ENCODE measurements at places on chromosomes 2 and 18.
A peak's percentile ranks its signal among the peaks of the same experiment; 100 is the strongest.

GRCh38 chr2:74817304-74817675 lies 16.6 kb upstream of the HK2 start:
- DNase-seq: no peak

DNA sequence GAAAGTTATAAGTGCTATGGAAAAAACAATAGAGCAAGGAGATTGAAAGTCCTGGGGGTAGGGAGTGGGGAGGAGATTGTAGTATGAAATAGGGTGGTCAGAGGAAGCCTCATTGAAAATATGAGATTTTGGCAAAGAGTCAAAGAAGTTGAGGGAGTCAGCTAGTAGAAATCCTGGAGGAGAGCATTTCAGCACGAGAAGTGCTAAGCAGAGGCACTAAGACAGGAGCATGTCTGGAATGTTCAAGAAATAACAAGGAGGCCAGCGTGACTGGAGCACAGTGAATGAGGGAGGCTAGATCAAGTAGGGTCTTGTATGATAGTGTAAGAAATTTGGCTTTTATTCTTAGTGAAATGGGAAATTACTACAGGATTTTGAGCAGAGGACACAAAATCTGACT lies 2.1 kb upstream of the TSPYL6 start:
- no peak for DNase-seq

- DNase-seq: no peak
Observed at GRCh38 chr2:226609366-226609765, 190.3 kb downstream of the IRS1 start.

DNA sequence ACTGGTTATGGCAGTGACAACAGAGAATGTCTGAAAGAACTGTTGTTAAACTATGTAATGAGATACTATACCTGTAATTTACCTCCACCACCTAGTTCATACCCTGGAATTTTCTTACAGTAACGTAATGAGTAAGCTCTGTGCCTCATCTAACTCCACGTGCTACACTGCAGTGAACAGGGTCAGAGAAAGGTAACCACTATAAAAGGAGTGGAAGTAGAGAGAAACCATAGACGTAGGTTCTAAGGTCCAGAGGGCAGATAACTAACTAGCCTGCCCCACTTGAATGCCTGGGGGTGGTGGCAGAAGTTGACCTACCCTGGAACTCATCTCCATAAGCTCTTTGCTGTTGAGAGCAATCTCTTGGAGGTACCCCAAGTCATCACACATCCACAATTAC lies 32.0 kb upstream of the B4GALT6 start:
- no peak for DNase-seq

GRCh38 chr2:72895154-72895553 lies 7.9 kb downstream of the SPR start:
- no peak for DNase-seq

GRCh38 chr2:127453392-127454171 lies 35.4 kb downstream of the PROC start:
- no peak for DNase-seq

DNA sequence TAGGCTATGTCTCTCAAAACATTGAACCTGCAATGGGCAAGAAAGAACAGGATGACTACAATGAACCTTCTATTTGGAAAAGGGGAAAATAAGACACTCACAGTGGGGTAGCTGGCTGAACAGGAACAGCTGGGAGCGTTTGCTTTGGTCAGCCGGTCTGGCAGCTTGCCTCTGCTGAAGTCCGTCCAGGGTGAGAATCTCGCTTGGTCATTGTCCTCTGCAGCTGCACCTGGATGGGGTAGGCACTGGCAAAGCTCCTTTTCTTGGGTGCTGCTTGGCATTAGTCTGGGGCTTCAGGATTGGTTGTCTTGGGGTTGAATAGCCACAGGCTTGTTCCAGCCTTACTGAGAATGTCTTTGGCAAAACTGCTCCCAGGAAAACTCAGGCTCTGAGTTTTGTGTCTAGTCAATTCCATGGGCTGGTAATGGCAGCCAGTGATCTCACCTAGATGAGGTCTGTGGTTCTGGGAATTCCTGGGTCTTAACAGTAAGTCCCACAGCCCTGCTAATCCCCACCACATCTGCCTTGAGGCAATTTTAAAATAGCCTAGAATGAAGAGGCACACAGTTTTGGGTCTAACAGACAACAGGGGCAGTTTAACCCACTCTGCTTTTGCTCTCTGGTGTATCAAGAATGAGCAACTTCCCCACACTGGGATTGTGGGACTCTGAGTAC lies 13.4 kb downstream of the NEDD4L start:
- DNase-seq: no peak

DNA sequence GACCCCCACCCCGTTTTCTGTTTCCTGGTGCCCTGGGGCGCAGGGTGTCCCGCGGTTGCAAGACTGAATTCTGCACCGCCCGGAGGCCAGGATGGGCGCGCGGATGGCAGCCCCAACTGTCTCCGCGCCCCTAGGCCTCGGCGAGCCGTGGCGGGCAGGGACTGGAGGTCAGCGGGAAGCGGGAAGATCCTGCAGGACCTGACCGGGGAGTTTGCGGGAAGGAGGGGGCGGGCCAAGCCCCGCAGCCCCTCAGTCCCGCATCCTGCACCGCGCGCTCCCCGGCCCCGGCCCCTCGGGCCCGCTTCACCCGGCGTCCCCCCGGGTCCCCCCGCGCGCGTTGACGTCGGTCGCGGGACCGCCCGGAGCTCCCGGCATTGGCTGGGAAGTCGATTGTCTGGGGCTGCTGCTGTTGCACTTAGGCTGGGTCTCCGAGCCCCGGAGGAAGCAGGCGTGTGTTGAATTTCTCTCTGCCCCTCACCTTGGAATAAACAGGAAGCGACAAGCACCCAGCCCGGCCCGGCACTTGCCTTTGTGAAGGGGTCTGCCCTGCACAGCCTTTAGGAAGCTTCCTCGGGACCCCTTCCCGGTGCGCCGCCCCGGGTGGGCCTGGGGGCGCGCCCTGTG lies at the start of gene LDLRAD4:
LDLRAD4 (plus strand) TSS at position 393 of the 624 bp plus-strand sequence.
- DNase-seq: peak; percentile 40

DNA sequence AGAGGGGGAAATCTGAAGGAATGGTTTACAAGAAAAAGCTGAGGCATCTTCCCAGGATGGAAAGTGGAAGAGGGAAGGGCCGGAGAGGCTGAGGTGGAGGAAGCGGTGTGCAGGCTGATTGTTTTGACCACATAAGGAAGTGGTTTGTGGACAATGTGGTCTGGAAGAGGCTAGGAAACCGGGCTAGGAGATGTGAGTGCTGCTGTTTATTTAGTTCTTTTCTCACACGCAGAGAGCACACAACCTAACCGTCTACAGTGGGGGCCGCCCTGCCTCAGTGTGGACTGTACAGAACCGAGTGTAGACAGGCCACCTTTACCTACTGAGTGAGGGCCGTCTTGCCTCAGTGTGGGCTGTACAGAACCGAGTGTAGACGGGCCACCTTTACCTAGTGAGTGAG lies 251.7 kb upstream of the PXDN start:
- DNase-seq: no peak

- DNase-seq: no peak
Observed at GRCh38 chr2:18430996-18431748, 129.3 kb downstream of the RDH14 start.

DNA sequence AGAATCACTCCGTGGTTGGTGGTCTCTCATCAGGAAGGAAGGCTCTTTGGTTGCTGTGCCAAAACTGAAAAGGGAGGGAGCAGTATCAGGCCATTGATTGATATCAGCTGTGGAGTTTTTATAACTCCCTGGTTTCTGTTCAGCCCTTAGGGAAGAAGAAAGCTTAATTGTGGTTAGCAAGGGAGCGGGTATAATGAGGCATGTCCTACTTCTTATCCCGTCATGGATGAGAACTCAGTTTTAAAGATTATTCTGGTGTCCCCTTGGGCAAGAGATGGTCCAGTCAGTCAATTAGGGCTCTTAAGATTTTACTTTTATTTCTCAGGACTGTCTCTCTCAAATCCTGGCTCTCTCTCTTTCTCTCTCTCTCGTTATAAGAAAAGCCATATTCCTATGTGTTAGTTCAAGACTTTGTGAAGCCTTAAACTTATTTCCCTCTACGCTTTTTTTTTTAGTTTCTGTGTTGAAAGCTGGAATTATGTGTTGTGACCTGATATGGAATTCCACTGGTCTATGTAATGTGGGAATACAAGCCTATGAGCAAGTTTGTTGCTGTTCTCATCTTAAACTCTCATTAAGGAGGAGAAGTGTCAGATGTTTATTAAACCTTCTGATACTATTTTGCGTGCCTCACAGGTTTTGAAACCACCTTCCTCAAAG lies 514.0 kb upstream of the CDH2 start:
- DNase-seq: no peak

DNA sequence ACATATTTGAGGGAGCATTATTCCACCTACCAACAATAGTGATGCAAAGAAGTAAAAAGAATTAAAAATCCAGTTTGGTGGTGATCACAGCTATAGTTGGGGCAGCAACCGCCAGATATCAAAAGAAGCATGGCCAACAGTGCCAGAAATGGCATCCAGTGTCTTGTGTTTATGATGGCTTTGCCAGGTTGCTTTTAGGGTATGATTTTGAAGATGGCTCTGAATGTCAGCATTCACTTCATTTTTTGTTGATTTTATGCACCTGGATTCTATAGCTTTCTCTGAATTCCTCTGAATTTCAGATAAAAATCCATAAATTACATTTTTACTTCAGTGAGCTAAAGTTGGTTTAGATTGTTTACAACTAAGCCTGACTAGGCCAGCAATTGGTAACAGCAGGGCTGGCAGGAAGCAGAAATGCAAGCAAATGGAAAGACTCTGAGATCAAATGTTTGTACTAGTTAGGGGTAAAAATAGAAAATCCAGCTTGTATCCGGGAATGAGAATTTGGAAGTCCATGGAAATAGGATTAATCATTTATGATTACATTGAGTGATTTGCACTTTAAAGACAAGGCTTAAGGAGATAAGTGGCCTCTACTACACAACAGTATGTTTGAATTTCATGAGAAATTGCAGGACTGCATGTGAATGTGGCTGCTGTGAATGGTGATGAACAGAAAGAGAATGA lies 40.4 kb downstream of the COL3A1 start:
- no peak for DNase-seq

GRCh38 chr2:150140777-150141176 lies 346.7 kb downstream of the RND3 start:
- DNase-seq: no peak

DNA sequence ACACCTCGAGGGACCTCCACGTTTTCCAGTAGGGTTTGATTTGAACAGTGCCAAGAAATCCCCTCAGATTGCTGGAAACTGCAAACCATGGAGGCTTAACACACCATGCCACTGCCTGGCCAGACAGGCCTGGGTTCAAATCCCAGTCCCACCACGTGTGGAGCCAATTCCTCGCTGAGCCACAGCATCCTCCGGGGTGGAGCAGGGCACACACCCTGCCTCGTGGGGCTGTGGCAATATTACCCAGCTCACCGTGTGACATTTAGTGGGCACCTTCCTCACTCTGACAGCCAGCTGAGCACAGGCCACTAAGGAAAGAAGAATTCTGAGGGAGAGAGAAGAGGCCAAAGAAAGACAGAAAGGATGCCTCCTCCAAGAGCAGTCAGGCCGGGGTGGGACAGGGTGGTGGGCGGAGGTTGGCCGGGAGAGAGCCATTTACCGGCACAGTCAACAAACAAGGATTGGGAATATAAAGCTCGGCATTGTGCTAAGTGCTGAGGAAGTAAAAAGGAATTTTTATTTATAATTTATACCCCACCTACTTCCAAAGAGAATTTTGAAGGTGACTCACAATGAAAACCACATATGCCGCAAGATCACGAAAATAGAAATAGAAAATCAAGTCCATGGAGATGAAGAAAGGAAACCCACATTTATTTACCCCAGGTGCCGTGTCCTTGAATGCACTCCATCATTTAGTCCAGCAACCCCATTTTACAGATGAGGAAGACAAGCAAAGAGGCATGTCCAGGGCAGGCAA lies 111.5 kb downstream of the MCFD2 start:
- DNase-seq: no peak

GRCh38 chr2:46697830-46698323 lies 217.7 kb downstream of the MCFD2 start:
- peak; percentile 4 for DNase-seq

DNA sequence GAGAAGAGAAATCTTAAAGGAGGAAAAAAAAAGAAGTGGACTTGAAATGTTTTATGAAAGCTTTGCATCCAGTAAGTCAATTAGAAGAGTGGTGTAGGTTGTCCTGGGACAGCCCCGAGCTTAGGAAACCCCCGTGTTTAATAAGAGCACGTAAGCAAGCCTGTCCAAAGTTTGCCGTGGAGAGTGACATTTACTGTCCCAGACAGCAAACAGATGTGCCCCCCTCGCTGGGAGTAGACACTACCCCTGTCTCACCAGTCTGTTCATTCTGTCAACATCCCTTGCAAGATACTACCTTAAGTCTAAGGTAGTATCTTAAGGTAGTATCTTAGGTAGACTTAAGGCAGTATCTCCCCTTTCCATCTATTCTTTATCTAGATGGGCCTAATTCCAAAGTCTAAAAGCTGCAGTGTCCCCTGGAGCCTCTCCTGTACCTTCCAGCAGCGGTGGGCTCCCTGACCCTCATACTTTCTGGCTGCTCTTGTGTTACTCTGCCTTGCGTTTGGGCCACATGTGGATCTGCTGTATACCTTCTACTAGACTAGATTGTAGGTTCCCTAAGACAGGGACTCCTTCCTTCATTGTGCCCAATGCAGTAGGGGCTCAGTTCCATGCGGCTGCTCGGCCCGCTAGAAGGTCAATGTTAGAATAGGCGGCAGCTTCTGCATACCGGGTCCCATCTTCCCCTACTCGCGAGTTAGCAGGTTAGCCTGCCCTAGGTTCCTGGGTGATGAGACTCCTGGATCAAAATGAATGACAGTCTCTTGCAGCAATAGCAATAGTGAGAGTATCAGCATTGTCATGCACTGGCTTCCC lies 244.1 kb downstream of the GBX2 start:
- no peak for DNase-seq

DNA sequence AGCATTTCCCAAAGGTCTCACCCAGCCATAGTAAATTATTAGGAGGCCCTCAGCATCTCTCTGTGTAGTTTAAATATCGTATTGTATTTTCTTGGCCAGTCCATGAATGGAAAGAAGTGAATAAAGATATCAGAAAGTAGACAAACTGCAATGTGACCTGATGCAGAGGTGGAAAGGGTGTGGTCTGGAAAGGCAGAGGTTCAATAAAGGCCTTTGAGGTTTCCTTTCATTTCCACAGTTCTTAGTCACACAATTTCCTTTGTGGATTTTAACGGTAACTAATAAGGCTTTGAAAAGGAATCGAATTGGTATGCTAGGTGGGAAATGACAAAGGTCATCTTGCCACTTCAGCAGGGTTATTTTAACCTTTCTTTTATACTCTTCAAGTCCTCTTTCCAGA lies 20.1 kb upstream of the WIPF1 start:
- no peak for DNase-seq

GRCh38 chr2:71806432-71806831 lies 341.2 kb downstream of the CYP26B1 start:
- DNase-seq: no peak

GRCh38 chr18:6744816-6745455 lies 15.4 kb downstream of the ARHGAP28 start:
- DNase-seq: no peak

DNA sequence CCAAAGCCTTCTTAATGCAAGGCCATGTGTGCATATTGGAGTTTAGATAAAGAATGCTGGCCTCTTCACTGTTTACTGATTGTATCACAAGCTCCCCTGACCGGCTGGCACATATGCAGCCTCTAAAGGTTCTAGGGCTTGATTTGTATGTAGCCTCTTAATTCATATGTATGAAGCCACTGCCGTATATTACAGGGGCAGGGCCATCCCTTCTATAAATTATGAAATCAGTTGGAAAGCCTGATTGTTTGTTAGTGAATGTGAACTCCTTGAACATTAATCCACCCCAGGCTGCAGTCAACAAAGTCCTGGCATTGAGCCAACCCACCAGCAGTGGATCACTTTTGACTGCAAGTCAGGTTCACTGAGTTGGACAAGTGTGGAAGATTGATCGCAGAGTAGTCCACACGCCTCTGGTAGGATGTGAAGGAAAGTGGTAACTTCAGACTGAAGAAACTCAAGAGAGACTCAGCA lies 61.6 kb upstream of the PARD3B start:
- DNase-seq: no peak
